ENCODE measurements at places on chromosomes 2 and 18. TPM values are rescaled to one million over a fixed set of nuclear protein-coding genes. Genes with fewer than 3 reads are reported as not detected.

DNA sequence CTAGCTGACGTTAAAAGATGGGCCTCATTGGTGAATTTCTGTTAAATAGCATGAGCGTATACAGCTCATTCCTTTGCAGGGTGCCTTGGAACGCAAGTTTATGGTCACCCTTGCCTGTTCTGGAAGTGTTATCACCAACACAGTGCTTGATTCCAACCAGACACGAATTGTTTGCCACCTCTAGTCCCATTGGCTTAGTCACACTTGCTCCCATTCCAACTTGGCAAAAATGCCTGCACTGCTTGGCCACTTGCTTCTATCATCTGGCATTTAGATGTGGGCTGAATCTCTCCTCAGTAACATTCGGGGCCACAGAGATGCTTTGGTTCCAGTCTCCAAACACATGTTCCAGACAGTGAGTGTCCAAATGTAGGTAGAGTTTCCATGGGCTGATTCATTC, 27.5 kb upstream of the ACVR1 start:
- no peak for DNase-seq

DNA sequence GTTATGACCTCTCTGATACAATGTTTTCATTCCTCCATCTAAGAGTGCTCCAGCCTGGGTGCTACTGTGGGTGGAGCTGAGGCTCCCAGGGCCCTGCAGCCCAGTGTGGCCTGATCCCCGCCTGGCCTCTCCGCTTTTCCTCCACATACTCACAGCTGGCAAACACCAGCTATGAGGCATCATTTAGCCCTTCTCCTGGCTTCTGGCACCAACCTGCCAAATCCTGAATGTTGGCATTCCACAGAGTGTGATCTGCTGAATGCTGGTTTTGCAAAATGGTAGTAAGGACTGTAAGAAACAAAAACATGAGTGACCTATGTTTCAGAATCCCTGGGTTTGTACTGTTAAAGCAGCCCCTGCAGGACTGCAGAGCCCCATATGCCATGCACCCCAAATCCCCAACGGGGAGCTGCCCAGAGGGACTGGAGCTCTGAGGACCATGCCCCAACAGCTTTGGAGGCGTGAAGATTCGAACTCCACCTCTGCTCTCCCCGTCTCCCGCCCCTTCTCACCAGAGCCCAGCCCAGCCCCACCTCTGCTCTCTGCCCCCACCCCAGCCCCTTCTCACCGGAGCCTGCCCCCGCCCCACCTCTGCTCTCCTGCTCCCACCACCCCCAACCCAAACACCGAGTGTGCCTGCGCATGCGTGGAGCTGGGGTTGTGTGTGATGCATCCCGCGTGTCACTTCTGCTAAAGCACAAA, 4.2 kb downstream of the SLC66A2 start:
- DNase-seq: no peak

DNA sequence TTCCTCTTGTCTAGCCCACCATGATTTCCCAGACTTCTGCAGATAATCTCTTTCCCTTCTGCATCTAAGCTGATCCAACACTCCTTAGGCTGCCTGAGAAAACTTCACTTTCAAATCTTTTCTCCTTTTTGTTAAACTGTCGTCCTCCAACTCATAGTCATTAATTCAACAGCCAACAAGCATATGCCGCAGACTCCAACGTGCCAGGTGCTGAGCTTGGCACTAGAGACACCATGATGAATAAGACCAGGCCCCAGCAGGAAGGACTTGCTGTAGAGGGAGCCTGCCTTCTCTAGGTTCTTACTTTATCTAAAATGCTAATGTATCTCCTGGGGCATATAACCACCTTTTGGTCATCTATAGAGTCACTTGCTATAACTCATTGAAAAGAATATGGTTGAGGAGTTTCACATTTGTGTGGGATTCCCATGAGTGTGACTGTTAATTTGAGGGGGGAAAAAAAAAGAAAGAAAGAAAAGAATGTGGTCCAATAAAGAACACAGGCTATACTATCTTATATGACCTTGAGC, 51.0 kb downstream of the ANKRD44 start:
- no peak for DNase-seq

DNA sequence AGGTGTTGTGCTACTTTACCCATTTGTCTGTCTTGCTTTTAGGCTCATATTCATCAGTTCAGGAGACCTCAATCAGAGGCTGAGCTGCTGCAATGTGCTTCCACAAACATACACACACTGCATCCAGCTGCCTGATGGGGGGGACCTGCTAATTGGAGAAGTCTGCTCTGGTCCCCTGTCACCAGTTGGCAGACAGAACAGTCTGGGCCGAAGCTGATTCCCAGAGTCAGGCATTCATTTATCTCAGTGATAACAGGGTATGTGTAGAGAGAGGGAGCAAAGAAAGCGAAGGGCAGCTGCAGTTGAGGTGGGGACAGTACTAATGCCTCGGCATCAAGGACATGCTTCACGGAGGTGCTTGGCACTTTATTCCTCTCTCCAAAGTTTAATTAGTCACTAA, 584.3 kb upstream of the PIK3C3 start:
- no peak for DNase-seq

GRCh38 chr2:63845866-63846265, 4.2 kb downstream of the UGP2 start:
- no peak for DNase-seq

DNA sequence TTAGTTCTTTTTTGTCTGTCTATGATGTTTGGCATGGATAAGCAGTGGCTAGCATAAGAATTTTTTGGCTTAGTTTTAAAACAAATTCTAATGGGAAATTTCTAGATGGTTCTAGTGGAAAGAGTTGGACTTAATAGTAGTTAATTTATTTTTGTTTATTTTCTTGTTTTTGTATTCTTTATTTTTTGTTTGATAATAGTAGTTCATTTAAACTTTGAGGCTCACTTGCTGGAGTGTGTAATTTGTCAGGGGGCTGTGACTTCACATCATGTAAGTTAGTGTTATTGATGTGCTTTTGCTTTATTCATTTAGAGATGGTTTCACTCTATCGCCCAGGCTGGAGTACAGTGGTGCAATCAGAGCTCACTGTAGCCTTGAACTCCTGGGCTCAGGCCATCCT, 43.7 kb upstream of the KLF11 start:
- DNase-seq: no peak

DNA sequence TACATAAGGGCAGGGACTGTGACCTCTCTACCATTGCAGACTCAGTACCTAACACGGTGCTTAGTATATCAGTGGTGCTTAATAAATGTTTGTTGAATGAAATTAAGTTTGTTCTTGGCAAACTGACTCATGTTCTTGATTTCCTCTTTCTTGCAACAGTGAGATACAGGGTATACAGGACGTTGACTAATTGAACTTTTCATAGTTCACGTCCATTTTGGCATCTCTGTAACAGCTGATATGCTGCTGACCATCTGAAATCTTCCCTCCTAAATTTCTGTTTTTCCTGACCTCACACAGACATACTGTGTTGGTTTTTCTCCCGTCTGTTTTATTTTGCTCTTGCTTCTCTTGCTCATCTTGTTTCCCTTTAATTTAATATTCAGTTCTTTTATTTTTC, 44.2 kb downstream of the LHCGR start:
- DNase-seq: no peak

- no peak for DNase-seq
Measured at GRCh38 chr2:227347117-227347516, 22.1 kb downstream of the MFF start.

- peak; percentile 82 for DNase-seq
Measured at GRCh38 chr2:227890495-227891079, 19.2 kb downstream of the DAW1 start.

GRCh38 chr18:47936952-47937351, 6.5 kb upstream of the SMAD2 start:
- DNase-seq: no peak

DNA sequence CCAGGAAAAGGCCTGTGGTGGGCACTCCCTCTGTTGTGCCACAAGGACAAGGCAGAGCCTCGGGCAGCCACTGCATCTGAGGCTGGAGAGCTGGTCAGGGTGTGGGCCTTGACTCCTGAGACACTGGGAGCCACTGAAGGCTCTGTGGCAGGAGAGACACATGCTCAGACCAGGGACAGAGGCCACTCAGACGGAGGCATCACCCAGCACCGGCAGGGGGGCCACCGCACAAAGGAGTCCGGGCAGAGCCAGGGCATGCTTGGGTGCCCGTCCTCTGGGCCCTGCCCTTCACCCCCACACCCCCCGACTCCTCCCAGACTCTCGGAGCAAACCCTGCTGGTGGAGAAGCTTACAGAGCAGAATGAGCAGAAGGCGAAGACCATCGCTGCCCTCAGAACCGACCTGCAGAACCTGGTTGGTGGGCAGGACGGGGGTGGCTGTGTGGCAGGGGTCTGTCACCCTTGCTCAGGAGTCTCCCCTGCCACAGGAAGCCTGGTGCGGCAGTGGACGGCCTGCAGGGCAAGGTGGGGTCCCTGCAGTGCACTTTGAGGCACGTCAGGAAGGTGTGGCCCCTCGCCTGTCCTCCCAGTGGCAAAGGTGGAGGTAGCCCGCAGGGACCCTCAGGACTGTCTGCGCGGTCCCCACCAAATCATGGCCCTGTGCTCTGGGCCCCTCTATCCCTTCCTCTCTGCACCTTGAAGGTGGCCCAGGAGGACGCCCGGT, 26.0 kb downstream of the CROCC2 start:
- no peak for DNase-seq

GRCh38 chr2:102809291-102810189, 47.7 kb downstream of the TMEM182 start:
- no peak for DNase-seq

DNA sequence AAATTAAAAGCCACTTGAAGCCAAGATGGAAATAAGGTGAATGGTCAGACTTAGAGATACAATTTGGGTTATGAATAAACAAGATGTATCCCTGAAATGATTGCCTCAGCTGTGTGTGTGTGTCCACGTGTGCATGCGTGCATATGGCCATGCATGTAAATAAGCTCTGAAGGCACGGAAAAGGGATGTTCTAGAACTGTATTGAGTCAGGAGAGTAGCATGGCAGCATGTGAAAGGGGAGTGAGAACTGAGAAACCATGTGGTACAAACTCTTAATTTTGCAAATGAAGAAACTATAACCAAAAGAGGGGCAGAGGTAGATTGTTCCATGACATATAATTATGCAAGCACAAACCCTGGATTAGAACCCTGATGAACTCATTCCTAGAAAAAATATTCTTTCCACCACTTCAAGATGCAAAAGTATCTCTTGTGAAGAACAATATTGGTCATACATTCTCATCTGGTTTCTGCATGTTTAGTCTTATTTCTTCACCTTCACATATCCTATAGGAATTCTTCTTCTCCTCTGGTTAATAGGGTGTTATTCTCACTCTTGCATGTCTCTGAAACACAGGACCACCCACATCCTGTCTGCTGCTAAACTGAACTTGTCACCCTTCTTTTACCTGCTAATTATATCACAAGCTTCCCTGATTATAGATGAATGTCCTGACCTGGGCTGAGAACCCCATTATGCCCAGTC, 455.8 kb downstream of the SETBP1 start:
- DNase-seq: no peak

DNA sequence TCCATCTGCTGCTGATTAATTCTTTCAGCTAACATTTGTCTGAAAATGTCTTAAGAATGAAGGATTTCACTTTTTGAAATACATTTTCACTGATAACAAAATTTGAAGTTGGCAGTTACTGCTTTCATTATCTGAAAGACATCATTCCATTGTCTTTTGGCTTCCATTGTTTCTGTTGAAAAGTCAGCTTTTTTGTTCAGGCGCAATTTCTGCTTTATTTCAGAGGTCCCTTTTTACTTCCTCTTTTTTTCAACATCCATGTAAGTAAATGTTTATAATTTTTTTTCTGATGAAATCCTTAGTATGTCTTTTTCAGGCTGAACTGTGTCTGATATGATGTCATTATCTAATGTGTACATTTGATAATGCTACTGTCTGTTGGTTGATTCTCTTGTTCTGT, 184.2 kb downstream of the RND3 start:
- no peak for DNase-seq

GRCh38 chr2:240663546-240664190, 19.0 kb downstream of the AQP12B start:
- no peak for DNase-seq

- no peak for DNase-seq
Measured at GRCh38 chr2:132595693-132596092, 74.3 kb downstream of the LYPD1 start.

- no peak for DNase-seq
Measured at GRCh38 chr2:149049142-149049541, 10.6 kb downstream of the LYPD6B start.

DNA sequence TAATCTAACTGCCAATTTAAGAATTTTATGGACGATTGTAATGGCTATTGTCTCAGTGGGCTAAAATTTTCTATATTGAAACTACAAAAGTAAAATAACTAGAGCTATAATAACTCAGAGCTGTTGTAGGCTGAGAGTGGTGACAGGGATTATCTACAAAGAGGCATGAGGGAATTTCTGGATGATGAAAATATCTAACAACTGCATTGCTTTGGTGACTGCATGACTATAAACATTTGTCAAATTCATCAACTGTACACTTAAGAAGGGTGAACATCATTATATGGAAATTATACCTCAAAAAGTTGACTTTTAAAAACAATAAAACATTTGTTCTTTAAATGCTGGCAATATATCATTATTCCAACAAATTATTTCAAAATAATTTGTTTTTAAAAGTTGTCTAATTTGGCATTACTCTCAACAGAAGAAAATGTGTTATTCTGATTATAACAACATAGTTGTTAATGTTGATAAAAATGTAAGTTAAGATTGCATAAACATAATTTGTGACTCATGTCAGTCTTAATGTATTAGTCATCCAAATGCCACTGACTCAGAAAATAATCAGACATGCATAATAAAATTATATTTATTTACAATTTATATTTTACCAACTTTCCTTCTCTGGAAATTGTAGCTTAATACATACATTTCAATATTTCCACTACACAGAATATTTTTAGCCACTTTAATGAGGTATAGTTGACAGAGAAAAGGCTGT, 865.1 kb upstream of the VRK2 start:
- DNase-seq: no peak

GRCh38 chr2:1742681-1743395, 1.5 kb downstream of the PXDN start:
- peak; percentile 93 for DNase-seq

- no peak for DNase-seq
Measured at GRCh38 chr2:239462191-239462515, 61.3 kb upstream of the HDAC4 start.

Gene PIK3C3
- 67.1 TPM for total RNA-seq

Gene NXPH2
- 15.7 TPM for total RNA-seq

Gene MC4R
- total RNA-seq: 0.21 TPM

Gene RNF144A
- total RNA-seq: 25.5 TPM

Gene UGT1A8
- 0.31 TPM for total RNA-seq

Gene NDUFV2
- total RNA-seq: 169 TPM

Gene TLX2
- not detected for total RNA-seq

Data from tongue (tissue), 3 donors.